Stimulated activated CD8-positive, alpha-beta memory T cell treated with anti-CD3 and anti-CD28 coated beads, Interleukin-12 subunit alpha, Interleukin-12 subunit beta, amount 100 ng/mL, for 4 hours (primary cell): ENCODE measurements at places on chromosomes 6 and 20.

DNA sequence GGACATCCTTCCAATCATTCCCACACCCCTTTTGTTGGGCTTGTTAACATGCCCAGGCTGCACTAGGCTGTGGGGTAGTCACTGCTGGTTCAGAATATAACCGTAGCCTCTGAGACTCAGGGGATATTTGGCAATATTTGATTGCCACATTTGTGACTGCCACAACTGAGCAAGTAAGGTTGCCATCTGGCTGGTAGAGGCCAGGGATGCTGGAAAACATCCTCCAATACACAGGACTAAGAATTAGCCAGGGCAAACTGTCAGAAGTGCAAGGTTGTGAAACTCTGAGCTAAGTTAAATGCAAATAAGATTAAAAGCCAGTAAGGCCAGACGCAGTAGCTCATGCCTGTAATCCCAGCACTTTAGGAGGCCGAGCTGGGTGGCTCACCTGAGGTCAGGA lies 112.0 kb downstream of the ZMYND8 start:
- no peak for DNase-seq

DNA sequence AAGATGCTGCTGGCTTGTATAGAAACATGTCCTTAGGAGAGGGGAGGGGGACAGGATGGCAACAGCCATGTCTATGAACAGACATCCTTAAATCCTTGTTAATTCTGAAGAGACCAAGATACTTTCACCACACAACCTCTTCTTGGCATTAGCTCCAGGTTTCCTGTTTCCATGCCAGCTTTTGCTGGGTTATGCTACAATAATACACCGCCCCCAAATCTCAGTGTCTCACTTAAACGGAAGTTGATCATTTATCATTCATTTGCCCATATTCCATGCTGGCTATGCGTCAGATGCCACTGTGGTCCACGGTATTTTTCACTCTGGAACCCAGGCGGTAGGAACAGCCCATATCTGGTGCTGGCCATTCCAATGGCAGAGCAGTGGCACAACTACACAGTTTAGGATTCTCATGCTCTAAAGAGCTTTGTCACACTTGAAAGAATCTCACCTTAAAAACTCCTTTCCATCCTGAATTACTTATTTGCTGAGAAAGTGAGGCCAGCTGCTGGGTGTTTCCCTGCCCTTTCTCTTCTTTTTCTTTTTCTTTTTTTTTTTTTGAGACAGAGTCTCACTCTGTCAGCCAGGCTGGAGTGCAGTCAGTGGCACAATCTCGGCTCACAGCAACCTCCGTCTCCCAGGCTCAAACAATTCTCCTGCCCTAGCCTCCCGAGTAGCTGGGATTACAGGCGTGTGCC lies 3.7 kb upstream of the RNASET2 start:
- DNase-seq: no peak

DNA sequence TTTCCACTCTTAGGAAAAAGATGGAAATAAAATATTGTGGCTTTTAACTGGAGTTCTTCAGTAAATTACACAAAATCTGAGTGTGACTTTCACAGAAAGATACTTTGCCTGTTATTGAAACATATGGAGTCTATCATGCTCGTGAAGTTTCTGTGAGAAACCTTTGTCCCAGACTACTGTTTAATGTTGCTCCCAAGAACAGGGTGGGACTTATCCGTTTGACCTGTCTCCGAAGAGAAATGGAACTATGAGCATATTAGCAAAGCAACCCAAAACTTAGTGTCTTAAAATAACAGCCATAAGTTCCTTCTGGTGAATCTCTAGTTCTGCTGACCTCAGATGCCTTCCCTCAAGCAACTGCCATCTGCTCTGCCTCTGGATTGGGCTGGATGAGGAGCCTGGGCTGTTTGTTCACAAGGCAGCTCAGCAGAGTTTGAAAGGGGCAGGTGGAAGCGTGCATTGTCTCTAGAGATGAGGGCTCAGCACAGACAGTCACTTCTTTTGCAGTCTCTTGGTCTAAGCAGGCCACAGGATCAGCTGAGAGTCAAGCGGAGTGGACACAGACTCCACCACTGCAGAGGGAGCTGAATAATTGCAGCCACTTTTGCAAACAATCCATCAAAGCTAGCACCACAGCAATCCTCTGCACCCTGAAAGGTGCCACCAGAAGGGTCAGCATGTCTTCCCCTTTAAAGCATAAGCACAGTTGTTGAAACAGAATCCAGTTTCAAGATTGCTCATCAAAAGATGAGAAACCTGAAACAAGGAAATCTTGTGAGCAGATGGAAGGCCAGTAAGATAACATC lies 52.8 kb downstream of the MYB start:
- no peak for DNase-seq

DNA sequence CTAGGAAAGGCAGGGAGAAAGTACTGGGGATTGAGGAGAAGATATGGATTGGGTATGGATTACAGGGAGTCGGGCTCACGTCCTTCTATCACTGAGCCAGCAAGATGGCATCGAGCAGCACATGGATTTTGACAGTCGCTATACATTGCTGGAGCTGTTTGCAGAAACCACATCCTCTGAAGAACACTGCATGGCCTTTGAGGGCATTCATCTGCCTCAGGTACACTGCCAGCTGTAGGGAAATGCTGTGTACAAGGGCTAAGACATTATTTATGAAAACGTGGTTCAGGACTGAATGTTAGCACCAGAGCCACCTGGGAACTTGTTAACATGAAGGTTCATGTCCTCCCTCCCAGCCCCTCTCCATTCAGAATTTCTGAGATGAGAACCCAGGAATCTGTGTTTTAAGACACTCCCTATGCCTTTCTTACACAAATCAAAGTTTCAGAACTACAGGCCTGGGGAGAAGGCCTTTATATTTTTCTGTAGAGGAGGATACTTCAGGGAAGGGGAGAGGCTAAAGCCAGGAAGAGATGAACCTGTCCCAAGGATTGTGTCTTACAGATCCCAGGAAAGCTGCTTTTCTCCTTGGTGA lies 3.5 kb downstream of the CUL9 start:
- DNase-seq: no peak

DNA sequence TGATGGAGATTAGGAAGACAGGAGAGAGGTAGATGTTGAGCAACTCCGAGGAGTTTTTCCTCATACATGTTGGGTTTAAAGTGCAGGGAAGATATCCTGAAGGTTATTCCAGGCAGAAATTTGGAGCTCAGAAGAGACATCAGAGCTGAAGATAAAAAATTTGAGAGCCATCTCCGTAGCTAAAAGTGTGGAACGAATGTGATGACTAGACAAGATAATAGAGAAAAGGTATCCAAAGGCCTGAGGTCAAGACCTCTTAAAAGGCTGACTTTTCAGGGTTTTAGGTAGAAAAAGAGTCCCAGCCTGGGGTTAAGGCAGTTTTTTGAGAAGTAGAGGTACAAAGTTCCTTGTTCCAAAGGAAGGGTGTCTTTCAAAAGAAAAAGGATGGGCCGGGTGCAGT lies 214.8 kb downstream of the ESR1 start:
- no peak for DNase-seq

- no peak for DNase-seq
Measured at GRCh38 chr6:14799928-14800327, 445.9 kb upstream of the JARID2 start.

- DNase-seq: no peak
Measured at GRCh38 chr6:89680150-89680549, 41.6 kb upstream of the LYRM2 start.

DNA sequence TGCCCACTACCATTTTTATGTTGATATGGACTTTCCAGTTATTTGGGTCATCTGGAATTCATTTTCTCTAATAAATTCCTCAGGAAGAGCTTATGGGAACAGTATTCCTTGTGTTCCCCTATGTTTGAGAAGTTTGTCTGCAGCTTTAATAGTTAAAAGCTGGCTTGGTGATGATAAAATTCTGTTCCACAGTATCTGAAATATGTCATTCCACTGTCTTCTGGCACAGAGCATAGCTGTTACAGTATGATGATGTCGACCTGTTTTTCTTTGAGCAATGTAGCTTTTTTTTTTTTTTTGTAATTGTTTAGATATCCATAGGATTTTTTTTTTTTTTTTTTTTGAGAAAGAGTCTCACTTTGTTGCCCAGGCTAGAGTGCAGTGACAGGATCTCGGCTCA lies 43.2 kb downstream of the NCOA3 start:
- DNase-seq: no peak

DNA sequence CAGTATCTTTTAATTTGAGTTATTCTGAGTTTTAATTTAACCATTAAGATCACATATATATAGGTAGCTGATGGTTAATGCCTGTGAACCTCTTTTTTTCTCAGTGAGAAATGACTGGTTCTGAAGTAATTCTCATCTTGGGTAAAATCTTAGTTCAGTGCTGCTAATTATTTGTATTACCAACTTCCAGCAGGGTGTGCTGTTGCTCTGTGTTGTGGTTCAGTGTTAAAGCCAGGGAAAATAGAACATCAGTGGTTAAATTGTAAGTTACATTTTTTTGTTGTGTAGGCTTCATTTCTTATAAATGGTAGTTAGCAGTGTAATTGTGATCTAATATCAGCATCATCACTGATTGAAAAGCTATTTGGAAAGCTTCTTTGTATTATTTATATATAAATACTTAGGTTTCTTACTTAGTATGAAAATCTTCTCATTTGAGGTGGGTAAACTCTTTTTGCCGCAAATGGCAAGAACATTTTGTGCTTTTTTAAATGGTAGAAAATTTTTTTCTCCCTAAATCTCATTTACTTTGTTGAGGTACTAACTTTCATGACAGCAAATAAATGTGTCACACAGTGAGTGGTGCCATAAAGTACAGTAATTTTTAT lies 43.7 kb downstream of the CDC5L start:
- no peak for DNase-seq

DNA sequence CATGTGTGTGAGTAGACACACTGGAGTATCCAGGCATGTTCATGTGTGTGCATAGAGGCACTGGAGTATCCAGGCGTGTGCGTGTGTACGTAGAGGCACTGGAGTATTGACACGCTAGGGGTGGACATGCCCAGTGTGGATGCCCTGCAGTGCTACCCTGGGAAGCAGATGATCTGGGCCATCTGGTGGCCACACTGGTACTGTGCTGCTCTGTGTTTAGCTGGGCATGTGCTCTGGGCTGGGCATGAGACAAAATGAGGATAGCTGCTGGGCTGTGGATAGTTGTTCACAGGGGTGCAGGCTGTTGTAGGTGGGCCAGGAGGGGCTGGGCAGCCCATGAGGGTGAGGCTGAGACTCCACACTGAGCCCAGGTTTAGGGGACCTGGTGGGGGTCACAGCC lies 24.0 kb upstream of the NPBWR2 start:
- DNase-seq: no peak

DNA sequence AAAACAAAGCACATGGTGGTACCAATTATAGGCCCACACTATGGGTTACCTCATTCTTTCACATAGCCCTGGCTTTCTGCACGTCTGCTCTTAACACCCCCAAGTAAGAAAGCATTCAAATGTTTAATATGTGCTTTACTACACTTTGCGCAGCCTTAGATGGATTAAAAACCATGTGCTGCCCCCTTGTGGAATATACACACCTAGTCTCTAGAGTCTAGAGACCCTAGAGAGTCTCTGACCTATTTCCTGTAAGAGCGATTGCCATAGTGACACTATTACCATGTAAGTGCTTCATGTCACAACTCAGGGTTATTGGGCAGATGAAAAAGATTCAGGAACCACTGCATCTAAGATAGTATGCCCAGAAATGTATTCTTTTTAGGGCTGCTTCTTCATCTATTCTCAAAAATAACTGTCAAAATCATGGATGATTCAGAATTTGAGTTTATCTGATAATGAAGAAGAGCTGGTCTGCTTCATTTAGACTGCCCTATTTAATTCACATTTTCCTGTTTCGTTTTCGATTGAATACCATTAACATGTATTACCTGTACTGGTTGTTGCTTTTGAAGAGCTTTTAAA lies 186.3 kb downstream of the ADGB start:
- DNase-seq: no peak

GRCh38 chr20:22529150-22530019 lies 55.0 kb downstream of the FOXA2 start:
- DNase-seq: no peak

DNA sequence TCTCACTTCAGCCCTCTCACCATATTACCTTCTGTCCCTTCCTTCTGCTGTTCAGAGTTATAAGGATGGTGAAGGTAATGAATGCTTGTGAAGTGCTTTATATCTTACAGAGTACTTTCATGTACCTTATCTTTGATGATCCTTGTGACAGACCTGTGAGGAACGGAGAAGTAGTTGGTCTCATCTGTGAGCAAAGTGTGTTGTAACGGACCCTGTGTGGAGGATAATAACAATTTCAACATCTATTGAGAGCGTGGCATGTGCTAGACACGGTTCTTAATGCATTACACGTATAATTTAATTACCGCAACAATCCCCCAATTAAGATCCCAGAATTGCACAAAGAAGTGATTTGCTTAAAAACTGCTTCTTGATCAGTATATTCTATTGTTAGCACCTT lies 124.6 kb downstream of the ANKS1A start:
- no peak for DNase-seq

DNA sequence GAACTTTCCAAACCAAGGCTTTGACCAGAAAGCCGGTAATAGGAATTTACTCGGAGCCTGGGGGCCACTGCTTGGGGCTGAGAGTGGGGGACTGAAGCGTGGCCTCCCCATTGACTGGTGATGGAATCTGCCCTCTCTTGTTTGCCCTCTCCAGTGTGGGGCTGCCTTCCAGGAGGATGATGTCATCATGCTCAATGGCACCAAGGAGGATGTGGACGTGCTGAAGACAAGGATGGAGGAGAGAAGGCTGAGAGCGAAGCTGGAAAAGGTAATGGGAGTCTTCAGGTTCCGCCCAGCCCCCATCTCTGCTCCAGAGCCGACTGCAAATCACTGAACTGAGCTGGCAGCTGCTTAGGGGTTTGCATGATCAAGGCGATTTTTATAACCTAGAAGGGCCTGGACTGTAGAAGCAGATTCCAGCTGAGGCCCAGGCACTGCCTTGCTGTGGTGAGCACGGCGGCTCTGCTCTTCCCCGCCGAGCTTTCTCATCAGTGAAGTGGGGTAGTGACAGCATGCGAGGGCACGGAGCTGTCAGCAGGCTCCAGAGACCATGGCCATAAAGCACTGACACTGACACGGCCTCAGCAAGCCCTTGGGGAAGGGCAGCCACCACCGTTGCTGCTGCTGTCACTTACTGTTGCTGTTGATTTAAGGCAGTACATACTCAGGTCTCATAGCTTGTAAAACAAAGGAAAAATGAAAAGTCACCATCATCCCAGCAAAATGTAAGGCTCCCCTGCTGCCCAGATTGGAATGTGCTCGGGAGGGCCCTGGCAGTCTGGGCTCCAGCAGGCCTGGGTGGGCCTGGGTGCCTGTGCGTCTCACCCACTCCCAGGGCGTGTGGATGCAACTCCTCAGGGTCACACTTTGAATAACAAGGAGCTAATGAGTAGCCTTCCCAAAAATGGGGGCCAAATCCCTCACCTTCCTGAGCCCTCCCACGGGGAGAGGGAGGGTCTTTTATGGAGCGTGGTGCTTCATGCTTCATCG lies 11.1 kb upstream of the FAM209A start:
- DNase-seq: no peak

- DNase-seq: no peak
Measured at GRCh38 chr6:43715056-43715788, 27.6 kb upstream of the MRPS18A start.

- DNase-seq: no peak
Measured at GRCh38 chr6:109321752-109322151, 60.5 kb downstream of the CD164 start.

- no peak for DNase-seq
Measured at GRCh38 chr6:125722886-125723285, 26.5 kb upstream of the HEY2 start.
